Bronchial epithelial cell (primary cell): ENCODE measurements at places on chromosomes 6 and 20.
A peak's percentile ranks its signal among the peaks of the same experiment; 100 is the strongest.

DNA sequence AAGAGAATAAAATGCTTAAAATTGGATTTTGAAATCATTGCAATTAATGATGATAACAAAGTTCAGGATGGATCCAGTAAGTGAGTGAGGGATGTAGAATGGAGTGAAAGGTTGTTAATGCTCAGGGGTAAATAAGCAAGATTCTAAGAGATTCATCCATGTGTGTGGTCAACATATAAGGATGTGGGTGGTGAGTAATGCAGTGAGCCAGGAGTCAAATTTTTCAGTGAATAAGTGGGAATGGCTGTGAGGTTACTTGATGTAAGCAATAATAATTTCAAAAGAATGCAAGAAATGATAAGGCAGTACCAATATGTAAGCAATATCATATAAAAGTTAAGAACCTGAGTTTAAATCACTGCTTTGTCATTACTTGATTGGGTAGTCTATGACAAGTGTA lies 207.5 kb upstream of the ADGRB3 start:
- DNase-seq = peak; percentile 31

GRCh38 chr6:135257631-135258405 lies 76.7 kb downstream of the MYB start:
- no peak for DNase-seq

- DNase-seq = peak; percentile 10
These were observed 949 bp downstream of the MACROD2 start for GRCh38 chr20:13996265-13996664.

GRCh38 chr6:165846123-165846966 lies 183.3 kb upstream of the PDE10A start:
- no peak for DNase-seq

DNA sequence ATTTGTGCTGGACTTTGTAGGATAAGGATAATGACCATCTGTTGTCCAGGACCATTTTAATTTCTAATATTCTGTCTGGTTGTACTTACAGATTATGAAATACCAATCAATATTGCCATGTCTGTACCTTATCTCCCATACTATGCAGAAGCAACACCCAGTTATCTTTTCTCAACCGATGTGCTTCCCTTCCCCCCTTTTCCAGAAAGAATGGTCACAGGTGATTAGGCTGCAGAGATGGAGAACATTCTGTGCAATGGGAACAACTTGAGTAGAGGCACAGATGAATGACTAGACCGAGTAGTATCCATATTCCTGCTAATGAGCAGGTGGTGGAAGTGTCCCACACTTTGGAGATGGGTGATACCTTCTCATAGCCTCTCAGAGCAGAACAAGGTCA lies 10.5 kb downstream of the RALY start:
- no peak for DNase-seq

- DNase-seq = no peak
These were observed 107.6 kb upstream of the MCHR2 start for GRCh38 chr6:100101644-100102043.

- no peak for DNase-seq
These were observed 9.1 kb downstream of the MAPK13 start for GRCh38 chr6:36139431-36139830.

DNA sequence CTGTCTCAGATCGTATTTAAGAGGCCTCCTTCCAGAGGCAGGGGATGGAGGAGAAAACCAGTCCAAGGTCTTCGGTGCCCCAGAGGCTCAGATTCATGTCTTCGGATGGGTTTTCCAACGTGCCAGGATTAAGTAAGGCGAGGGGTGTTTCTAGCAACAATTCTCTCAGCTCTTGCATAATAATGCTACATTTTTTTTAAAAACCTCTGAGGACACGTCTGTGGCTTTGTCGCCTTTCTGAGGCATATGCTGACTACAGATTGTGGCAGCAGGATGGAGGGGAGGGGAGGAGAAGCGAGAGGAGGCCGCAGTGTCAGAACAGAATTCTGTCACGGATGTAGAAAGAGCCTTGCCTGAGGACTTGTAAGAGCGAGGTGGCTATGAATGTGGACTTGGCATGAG lies 17.7 kb upstream of the CCDC167 start:
- no peak for DNase-seq

DNA sequence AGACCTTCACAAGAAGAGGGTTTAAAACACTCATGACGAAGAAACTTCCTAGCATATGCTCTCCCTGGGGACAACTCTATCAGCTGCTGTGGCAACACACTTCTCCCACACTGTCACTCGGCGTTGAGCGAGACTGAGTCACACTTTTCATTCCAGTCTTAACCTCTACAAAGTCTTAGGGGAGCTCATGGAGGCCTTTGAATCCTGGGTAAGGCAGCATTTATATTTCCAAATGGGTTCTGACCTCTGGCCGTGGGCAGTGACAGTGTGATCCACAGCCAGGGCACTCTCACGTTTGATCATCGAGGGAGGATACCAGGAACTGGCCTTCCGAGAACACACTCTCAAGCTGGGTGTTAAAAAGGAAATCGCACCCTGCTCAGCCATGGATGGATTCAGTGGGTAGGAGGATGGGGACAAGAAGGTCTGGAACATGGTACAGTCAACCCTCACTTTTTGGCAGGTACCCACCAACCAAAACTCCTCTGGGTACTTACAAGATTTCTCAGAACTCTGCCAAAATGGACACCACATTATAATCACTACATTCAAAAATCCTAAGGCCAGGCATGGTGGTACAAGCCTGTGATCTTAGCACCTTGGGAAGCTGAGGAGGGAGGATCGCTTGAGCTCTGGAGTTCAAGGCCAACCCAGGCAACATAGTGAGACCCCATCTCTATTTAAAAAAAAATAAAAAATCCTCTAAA lies 19.6 kb downstream of the RRBP1 start:
- no peak for DNase-seq

GRCh38 chr6:110285306-110286060 lies 72.7 kb downstream of the METTL24 start:
- DNase-seq = peak; percentile 4

- no peak for DNase-seq
These were observed 16.4 kb downstream of the CHRNA4 start for GRCh38 chr20:63344616-63345327.

GRCh38 chr6:151119823-151120524 lies 119.8 kb upstream of the AKAP12 start:
- no peak for DNase-seq

GRCh38 chr6:36718560-36718959 lies 20.9 kb downstream of the RAB44 start:
- no peak for DNase-seq

DNA sequence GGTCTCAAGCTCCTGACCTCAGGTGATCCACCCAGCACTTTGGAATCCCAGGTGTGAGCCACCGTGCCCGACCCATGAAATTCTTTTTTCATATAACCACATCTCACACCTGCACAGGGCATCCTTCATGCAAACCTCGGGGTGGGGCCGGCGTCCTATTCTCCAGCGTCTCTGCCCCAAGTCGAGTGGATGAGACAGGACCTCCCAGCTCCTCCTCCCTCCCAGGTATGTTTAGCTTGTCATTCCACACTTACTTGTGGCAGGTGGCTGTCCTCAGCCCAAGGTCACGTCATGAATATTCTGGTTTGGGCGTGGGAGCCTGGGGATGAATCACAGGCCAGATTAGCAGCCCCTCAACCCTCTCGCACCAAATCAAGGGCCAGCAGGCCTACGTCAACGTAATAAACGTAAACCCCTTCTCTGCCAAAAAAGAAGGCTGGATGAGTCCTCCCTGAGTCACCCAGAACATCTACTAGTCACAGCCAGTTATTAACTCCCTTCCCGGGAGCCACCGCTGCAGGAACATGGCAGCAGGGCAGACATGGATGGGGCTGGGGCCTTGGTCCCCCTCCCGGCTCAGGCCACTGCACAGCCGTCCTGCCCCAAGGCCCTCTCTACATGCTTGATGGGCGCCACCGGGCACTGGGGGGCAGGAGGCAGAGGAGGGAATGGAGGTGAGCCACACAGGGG lies 91.7 kb downstream of the YTHDF1 start:
- DNase-seq = no peak

- no peak for DNase-seq
These were observed 35.4 kb downstream of the FYN start for GRCh38 chr6:111837641-111838500.
